Fibroblast of skin of left biceps (primary cell): ENCODE measurements at places on chromosomes 2 and 18.

DNA sequence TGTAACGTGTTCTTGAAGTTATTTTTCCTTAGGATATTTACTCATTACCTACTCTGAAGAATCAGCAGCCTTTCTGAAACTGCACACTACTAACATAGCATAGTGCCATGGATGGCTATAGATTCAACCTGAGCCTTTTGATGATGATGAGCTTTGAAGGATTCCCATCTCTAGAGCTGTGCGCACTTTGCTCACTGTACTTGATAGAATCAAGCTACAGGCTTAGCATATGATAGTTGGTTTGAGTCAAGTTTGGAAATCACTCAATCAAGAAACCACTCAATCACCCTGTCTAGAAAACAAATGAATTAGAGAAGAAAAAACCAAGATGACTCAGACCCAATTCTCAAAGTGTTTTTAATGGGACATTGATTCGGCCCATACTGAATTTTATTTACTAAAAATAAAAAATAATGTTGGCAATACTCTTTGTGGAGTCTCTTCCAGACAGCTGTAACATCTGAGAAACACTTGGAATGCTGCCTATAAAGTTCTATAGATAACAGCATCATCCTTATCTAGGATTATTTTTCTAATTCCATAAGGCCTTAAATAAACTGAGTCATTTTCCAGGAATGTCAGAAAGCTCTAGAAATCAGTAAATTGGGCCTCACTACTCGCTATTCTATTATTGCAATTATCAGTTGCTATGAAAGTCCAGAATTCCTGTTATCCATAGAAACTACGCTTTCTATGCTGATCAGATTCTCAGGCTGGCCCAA, 259.0 kb upstream of the ERBB4 start:
- DNase-seq, result no peak

- DNase-seq, result no peak
Measured at GRCh38 chr18:23369266-23369665, 83.8 kb upstream of the RIOK3 start.

- DNase-seq, result no peak
Measured at GRCh38 chr2:49351560-49351959, 197.2 kb upstream of the FSHR start.

GRCh38 chr18:28637897-28638296, 461.0 kb upstream of the CDH2 start:
- no peak for DNase-seq

DNA sequence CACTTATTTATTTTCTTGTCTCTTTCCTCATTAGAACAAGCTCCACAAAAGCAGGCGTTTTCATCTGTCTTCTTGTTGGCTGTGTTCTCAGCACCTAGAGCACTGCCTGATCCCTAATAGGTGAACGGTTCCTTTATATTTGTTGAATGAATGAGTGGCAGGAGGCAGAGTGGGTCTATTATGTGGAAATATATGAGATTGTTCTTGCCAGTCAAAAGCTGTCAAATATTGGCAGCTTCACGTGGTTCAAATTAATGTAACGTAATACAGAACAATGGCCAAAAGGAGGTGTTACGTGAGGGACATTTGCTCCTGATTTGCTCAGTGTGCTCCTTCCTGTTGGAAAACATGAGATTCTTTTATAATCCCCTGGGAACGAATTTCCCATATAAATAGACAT, 8.5 kb upstream of the ARHGAP25 start:
- no peak for DNase-seq

DNA sequence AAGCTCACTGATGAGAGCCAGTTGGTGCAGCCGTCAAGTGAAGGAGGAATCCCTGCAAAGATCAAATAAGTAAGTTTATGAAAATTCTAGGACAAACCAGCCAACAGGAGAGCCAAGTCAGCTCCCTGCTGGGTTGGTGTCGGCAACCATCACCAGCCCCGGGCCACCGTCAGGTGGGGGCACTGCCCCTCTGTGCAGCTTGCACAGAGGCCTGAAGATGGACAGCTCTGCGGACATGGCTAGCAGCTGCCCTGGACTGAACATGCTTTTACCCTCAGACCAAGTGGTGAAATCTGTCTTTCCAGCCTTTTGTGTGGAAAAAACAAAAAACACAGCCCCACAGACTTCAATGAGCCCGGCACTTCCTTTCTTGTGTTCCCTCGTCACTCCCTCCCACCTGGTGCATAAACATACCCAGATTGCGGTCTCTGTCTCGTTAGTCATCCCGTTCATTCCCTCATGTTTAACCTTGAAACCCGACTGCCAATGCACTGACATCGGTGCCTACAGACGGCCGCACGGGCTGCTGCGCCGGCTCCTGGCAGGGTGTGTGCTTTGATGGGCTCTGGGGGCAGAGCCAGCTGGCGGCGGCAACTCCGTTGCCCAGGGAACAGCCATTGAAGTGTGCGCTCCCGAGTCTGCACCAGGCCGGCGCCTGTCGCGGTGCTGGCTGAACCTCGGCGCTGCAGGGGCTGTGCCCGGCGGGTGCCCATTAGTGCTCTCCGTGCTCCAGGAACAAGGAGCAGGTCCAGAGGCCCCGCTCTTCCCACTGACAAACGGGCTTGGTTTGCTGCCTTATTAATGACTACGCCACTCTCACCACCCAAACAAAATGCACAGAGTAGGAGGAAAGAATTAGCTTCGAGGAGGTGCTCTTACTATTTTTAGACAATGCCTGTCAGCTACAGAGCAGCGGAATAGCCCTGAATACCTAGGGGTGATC, 95.3 kb downstream of the EIPR1 start:
- no peak for DNase-seq

- no peak for DNase-seq
Measured at GRCh38 chr2:127194447-127194846, 25.7 kb downstream of the CYP27C1 start.

GRCh38 chr2:10924441-10924840, 12.7 kb downstream of the KCNF1 start:
- no peak for DNase-seq

DNA sequence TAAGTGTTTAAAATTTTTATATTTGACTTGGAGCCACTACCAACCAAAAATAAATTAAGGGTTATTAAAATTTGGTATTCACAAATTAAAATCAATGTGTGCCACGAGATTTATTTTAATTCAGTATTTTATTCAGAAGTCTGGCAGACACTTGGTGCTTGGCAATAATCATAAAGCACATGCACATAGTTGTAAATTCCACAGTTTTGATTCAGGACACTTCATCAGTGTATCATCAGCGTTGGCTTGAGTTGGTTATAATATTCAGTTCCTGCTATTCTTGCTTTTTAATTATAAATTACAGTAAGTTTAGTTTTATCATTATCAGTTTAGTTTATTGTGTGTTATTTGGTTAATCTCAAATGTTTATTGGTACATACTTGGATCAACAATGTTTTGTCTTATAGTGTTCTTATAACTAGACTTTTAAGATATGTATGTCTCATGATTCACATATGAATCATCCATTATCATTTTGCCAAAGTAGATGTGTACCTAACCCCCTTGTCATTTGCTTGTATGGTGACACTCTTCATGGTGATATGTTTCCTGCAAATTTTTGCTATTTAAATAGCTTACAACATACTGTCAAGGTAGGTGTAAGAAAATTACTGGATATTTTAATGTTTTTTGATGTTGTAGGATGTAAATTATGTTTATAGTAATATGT, 237.9 kb downstream of the BABAM2 start:
- DNase-seq, result no peak

DNA sequence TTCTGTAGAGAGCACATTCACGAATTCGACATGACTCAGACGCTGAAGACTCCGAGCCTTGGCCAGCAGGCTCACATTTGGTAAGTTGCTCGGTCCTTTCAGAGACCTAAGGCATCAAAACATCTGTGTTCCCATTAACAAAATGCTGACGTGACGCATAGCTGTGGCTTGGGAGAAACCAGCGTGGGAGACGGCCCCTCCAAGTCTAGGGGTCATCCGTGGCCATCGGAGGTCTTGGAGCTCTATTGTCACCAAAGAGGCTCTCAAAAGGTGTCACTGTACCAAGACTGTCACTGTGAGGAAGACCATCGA, 14.9 kb downstream of the FBLN7 start:
- no peak for DNase-seq

DNA sequence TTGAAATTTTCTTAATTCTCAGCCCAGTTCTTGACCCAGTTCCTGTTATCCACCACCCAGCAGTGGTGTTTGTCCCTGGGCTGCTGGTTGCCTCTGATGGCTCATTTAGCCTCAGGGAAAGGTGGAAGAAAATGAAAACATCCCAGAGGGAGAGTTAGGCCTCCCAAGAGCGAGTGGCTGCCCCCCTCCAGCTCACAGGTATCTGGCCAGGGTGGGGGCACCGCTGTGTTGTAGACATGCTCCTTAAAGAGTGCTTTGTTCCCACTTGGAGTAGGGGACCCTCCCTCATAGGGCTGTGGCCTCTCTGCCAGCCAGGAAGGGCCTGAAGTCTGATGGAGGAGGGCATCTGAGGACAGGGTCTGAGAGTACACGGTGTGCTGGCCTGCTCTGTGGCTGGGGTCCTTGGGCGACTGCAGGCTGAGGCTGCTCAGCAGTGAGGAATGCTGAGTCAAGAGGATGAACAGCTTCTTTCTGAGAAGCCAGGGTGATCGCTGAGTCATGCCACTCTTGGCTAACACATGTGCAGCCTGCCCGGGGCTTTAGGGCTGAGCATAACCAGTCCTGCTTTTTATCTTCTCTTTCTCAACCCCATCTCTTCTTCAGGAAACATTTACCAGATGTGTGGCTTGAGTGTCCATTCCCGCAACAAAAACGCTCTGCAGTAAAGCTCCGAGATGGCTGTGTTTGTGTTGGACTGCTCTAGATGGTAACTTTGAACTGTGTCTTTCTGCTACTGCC, 72.3 kb downstream of the IL1R2 start:
- peak; percentile 97 for DNase-seq

GRCh38 chr2:143401861-143402260, 272.6 kb downstream of the ARHGAP15 start:
- DNase-seq, result no peak

- no peak for DNase-seq
Measured at GRCh38 chr18:14999085-14999975, 251.4 kb downstream of the ANKRD30B start.

DNA sequence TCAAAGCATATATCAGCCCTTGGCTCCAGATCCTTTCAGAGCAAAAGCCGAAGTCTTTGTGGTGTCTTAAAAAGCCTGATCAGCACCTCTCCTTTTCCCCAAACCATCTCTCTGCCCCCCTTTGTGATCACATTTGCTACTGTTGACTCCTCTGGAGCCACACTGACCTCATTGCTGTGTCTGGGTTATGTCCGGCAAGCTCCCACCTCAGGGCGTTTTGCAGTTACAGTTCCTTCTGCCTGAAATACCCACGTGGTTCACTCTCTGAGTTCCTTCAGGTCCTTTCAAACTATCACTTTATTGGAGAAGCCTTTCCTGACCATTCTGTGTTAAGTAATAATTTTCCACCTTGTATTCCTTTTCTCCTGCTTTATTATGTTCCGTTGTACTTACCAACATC, 11.8 kb downstream of the C2orf69 start:
- DNase-seq, result no peak
